ENCODE measurements at places on chromosomes 3 and 15.

- no peak for DNase-seq
Observed at GRCh38 chr3:188976407-188976806, 195.4 kb upstream of the TPRG1 start.

GRCh38 chr3:21779909-21780308 lies 28.9 kb upstream of the ZNF385D start:
- DNase-seq = no peak

DNA sequence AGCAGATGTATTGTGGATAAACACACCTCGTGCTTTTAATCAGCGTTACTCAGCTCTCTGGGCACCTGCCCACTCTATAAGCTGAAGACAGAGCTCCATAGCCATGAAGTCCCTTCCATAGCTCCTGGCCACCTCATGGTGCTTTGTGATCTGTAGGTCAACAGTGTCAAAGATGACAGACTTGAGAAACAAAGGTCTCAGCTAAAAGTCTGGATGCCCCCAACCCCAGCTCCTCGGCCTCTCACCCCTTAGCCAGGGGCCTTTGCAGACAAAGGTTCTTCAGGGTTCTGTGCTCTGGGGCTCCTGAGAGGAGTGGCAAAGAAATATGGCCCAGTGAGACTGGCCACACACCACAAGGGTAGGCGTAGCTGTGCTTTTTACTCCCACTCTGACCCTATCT lies 168.6 kb downstream of the KLF13 start:
- DNase-seq = no peak

GRCh38 chr15:52318729-52319500 lies 23.3 kb upstream of the MYO5C start:
- DNase-seq = no peak

GRCh38 chr3:12990781-12991480 lies 82.3 kb downstream of the IQSEC1 start:
- no peak for DNase-seq

GRCh38 chr15:80264031-80264430 lies 12.0 kb upstream of the CTXND1 start:
- no peak for DNase-seq

- DNase-seq = no peak
Observed at GRCh38 chr3:24020036-24020691, 75.1 kb downstream of the NR1D2 start.

DNA sequence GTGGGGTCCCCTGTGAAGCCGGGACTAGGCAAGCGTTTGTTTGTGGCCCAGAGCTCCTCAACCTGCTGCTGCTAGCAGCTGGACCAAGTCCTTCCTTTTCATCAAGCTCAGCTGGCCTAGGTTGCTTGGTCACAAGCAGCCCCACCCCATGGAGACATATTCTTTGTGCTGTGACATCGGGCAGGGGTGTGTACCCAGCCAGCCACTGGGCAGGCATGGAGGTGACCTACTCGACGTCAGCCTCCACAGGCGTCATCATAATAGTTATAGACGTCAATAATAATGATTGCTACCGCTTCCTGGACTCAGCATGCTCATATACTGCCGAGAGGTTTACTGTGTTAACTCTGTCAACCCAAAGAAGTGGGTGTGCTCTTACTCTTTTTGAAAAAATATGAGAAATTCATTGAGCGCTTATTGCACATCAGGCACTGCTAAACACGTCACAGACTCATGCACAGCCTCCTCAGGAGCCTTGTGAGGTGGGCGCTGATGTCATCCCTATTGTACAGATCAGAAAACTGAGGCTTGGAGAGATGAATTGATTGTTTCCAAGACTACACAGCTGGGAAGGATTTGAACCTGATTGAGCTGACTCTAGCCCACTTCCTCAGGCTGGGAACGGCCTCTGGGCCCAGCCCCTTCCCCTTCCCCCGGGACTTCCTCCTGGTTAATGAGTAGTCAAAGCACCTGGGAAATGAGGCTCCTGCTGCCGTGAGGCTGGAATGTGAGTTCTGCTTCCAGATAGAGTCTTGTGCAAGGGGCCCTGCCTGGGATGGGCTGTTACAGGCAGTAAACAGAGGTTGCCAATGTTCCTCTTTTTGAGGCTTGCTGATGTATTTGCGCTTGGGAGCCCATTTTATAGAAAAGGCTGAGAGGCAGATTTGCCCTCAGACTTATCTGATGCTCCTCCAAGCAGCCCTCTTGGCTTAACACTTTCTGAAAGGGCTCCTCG lies 16.2 kb downstream of the SLC6A6 start:
- no peak for DNase-seq

DNA sequence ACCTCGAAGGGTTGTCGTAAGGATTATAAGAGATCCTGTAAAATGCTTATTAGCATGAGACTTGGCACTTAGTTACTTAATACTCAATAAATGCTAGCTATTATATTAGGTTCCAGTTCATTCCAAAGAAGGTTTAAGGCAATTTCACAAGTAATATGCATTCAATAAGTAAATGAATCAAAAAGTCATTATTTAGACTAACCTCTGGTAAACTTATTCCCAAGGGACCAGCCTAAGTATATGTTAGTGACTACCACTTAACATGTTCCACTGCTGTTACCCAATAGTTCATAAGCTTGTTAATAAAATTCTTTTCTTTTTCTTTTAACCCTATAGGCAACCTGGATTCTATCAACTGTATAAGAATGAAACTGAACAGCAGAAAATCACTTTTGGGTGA lies 5.1 kb downstream of the PDCD10 start:
- no peak for DNase-seq

- no peak for DNase-seq
Observed at GRCh38 chr3:141178026-141178425, 53.6 kb upstream of the PXYLP1 start.

DNA sequence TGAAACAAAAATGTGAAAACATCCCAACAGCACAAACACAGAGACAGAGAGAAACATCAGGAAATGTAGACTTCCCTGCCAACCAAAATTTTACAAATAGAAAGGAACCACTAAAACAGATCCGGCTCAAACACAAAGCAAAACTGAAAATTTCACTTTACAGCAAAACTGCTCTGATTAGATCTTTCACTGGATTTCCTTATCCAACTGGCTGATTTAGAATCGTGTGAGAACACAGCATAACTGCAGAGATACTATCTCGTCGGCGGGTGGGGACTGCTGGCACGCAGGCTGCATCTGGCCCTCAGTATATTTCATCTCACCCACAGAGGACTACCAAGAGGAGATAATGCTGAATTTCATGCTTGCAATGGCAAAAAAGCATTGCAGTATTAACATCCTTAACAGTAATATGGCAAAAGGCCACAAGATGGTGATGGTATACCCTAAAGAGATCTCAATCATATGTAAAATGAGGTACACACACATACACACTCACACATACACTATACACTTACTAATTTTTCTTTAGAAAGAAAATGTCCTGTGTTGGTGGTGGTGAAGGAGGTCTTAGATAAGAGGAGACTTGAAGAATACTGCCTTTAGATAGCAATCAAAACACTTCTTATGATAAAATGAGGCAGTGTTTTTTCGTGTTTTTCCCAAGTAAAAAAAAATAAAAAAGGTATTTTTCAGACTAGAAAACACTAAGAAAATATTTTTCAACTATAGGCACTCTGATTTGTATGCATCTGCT lies 10.6 kb upstream of the LEO1 start:
- no peak for DNase-seq

DNA sequence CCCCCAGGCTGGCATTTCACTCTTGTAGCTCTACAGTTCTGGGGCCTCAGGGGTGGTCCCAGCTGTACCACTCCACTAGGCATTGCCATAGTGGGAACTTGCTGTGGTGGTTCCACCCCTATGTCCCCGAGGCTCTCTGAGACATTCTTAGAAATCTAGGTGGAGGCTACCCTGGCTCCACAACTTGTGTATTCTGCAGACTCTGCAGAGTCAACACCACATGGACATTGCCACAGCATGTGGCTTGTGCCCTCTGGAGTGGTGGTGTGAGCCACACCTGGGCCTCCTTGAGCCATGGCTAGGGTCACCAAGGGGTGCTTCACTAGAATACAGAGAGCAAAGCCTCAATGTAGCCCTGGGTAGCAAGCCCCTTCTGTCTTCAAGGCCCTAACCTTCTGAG lies 54.4 kb upstream of the STRIT1 start:
- no peak for DNase-seq

DNA sequence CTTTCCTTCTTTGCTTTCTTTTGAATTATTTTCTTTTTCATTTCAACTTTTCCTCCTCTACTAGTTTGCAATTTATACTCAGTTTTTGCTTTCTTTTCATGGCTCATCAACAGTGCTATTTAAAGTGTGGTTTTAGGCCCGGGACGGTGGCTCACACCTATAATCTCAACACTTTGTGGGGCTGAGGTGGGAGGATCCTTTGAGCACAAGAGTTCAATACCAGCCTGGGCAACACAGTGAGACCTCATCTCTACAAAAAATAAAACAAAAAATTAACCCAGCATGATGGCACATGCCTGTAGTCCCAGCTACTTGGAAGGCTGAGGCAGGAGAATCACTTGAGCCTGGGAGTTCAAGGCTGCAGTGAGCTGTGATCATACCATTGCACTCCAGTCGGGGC lies 20.4 kb upstream of the DENND4A start:
- no peak for DNase-seq

DNA sequence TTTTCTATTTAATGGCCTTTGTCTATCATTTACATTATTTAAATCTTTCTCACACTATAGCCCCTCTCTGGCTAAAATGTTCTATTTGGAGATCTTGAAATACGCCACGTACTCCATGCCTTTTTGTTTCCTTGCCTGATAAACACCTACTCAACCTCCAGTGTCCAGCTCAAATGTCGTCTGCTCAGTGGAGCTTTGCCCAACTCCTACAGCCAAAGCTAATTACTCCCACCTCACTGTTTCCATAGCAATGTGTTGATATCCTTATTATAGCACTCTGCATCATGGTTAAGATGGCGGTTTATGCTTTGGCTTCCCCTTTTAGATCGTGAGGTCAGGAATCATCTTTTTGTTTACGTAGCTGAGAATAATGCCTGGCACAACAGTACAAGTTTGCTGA lies 55.9 kb downstream of the NGLY1 start:
- DNase-seq = no peak

GRCh38 chr3:50624634-50625033 lies 7.7 kb downstream of the MAPKAPK3 start:
- no peak for DNase-seq

DNA sequence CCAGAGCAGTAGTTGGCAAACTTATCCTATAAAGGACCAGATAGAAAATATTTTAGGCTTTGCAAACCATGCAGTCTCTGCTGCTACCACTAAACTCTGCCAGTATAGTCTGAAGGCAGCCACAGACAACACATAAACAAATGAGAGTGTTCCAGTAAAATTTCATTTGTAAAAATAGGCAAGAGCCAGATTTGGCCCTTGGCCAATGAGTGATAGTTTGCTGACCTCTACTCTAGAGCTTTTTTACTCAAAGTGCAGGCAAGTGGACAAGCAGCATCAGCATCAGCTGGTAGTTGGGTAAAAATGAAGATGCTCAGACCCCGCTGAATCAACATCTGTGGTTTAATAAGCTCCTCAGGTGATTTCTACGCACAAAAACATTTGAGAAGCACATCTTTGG lies 269.8 kb downstream of the NTRK3 start:
- DNase-seq = no peak

GRCh38 chr3:101950510-101950909 lies 101.2 kb downstream of the NFKBIZ start:
- no peak for DNase-seq

DNA sequence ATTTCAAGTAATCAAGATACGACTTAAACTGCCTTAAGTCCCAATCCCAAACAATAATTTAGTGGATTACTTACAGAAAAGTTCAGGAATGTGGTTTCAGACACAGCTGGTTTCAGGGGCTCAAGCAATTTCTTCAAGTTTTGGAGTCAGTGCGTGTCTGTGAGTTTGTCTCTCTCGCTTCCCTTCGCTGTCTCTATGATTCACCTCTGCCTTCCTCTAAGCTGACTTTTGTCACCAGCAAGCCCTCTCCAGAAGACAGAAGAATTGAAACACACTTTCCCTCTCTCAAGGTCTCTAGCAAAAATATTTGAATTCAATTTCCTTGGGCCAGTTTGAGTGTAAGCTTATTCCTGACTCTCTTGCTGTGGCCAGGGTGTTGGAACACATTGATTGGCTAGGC lies 392.4 kb downstream of the EDEM1 start:
- DNase-seq = no peak

- DNase-seq = no peak
Observed at GRCh38 chr15:67520321-67521028, 456 bp upstream of the C15orf61 start.

- no peak for DNase-seq
Observed at GRCh38 chr3:138206196-138206595, 19.1 kb downstream of the ARMC8 start.

DNA sequence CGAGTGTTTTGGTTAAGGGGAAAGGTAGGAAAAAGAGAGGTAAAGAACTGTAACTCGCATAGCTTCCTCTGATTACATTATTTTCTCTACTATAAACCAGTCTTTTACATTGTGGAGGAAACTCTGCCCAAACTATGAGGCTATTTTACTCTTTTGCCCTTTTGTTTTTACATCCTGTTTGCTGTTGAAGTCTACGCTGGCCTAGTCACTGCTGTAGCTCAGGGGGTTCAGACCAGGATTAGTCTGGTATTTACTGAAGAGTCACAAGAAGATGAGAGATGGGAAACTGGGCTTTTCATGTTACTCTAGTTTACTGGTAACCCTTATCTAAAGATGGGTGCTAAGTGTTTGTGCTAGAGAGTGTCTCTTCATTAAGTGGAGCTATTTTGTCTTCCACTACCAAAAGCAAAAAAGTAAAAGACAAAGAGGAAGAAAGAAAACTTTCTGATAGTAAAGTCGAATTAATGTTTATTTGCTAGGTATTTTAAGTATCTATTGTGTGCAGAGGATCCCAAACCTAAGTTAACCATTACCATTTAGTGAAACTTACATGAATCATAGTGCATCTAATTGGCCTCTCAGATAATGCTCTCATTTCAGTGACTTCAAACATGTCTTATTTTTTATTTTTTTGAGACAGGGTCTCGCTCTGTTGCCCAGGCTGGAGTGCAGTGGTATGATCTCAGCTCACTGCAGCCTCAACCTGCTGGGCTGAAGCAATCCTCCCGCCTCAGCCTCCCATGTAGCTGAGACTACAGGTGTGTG lies 10.9 kb downstream of the RARB start:
- DNase-seq = no peak

DNA sequence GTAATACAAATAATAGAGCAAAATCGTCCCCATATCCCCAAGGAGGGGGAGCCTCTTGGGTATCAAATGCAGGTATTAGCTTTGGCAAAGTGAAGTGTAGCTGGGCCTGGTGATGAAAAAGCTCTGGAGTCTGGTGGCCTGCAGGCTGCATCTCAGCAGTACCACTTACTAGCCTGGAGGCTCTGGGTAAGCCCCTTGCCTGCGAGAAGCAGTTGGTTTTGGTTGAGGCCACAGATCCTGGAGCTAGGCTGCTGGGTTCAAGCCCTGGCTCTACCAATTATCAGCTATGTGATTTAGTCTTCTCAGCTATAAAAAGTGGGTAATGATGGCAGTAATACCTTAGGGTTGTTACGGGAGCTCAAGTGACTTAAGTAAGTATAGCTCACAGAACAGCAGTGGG lies 6.1 kb downstream of the KCNAB1 start:
- no peak for DNase-seq

Data from activated CD8-positive, alpha-beta memory T cell treated with anti-CD3 and anti-CD28 coated beads for 1 hour (primary cell).